ENCODE measurements at places on chromosomes 11 and 22. TPM values are rescaled to one million over a fixed set of nuclear protein-coding genes. Genes with fewer than 3 reads are reported as not detected.

DNA sequence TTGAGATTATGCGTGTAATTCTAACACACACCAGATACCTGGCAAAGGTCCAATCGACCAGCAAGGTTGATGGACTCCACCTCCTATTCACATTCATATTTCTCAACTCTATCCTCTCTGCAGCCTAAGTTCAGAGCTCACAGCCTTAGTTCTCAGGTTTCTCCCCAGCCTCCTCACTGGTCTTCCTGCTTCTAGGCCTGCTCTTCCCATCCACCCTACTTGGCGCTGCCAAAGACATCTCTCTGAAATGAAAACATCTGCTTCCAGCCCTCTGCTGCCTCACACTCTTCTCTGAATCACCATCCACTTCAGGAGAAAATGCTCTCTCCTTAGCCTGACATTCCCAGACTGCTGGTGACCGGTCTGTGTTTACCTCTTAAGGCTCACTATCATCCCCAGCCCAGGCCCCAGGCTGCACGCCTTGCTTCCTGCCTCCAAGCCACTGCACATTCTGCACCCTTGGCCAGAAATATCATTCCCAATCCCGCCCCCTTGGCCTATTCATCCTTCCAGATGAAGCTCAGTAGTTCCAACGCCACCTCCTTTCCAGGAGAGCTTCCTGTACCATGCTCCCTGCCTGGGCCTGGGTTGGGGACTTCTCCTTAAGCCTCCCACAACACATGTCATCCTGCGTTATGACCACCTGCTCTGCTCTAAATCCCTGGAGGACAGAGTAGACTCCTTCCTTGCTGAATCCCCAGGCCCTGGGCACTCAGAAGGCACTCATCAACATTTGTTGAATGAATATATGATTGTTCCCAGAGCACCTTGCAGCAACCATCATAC is 3.5 kb downstream of the ARRB1 start:
- peaks cover 83% of the 10 kb centered on the region for H3K4me1 ChIP-seq
- no peaks in the 10 kb centered on the region for H3K27me3 ChIP-seq
- H3K4me3 ChIP-seq = no peak overlapping the region
- peak overlapping the region; percentile 56 for H3K27ac ChIP-seq

DNA sequence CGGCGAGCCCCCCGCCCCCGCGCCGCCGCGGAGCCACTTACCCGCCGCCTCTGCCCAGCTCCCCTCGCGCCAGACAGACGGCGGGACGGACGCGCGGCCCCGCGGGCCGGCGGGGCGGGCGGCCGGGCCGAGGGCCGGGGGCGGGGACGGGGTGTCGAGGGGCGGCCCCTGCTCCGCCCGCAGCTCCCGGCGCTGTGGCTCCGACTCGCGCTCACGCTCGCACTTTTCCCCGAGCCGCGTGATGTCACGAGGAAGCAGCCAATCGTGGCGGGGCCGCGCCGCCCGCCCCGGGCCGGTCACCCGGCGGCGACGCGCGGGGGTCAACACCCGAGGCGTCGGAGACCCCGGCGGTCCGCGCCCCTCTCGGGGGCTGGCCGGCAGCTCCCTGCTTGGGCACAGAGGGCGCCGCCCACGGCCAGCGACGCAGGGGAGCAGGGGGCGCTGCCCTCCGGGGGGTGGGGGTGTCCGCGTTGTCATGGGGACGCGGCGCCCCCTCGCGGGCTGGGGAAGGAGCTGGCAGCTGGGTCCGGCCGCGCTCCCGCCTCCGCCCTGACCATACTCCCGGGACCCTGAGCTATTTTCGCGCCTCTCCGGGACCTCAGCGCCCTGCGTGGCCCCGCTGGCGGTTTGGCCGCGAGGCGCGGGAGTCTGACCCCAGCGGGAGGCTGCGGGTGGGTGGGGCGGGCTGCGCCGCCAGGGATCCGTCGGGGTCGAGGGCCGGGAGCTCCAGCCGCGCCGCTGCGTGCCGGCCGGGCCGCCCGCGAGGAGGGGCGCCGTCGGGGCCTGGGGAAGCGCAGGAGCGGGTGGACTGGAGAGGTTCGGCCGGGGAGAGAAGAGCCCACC is at the start of gene CHRM4:
CHRM4 (minus strand) TSS at position 199 of the 843 bp plus-strand sequence. CDS start 5,219 bp downstream, outside the sequence.
- peak within 1 kb of the TSS; percentile 36 for H3K27ac ChIP-seq
- H3K36me3 ChIP-seq = peaks cover 11% of the 10 kb centered on the region
- H3K27me3 ChIP-seq = peaks cover 46% of the 10 kb centered on the region
- peaks cover 45% of the 10 kb centered on the region for H3K4me1 ChIP-seq
- peak within 1 kb of the TSS; percentile 56 for H3K4me3 ChIP-seq
- peak; percentile 69 for DNase-seq

- DNase-seq = peak; percentile 98
- H3K4me1 ChIP-seq = peaks cover 11% of the 10 kb centered on the region
- no peaks in the 10 kb centered on the region for H3K36me3 ChIP-seq
- no peaks in the 10 kb centered on the region for H3K27me3 ChIP-seq
- H3K27ac ChIP-seq = peak overlapping the region; percentile 91
These were observed 25.3 kb upstream of the PRR5 start for GRCh38 chr22:44676441-44677352.

DNA sequence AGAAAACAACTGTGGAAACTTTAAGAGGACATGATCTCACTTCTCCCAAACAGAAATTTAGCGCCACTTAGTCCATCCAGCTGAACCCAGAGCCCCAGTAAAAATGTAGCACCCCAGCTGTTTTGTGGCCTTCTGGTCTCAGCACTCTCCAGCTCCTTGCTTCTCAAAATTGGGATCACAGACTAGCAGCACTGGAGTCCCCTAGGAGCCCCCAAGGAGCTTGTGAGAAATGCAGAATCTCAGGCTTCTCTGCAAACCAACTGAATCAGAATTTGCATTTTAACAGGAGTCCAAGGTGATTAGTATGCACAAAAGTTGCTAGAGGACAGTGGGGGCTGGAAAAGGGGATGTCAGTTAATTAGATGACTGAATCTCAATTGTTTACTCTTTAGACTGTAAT is 89.8 kb upstream of the FIBIN start:
- no peak overlapping the region for H3K27ac ChIP-seq
- no peaks in the 10 kb centered on the region for H3K36me3 ChIP-seq
- DNase-seq = no peak
- H3K4me3 ChIP-seq = no peak overlapping the region
- H3K27me3 ChIP-seq = no peaks in the 10 kb centered on the region

- DNase-seq = no peak
- H3K4me1 ChIP-seq = no peaks in the 10 kb centered on the region
- no peaks in the 10 kb centered on the region for H3K36me3 ChIP-seq
- H3K27me3 ChIP-seq = no peaks in the 10 kb centered on the region
- no peak overlapping the region for H3K4me3 ChIP-seq
These were observed 69.5 kb downstream of the JAM3 start for GRCh38 chr11:134138376-134138775.

GRCh38 chr11:70734379-70734778 is 336.1 kb downstream of the CTTN start:
- no peaks in the 10 kb centered on the region for H3K4me1 ChIP-seq
- H3K36me3 ChIP-seq = no peaks in the 10 kb centered on the region
- H3K27me3 ChIP-seq = no peaks in the 10 kb centered on the region
- no peak for DNase-seq
- no peak overlapping the region for H3K27ac ChIP-seq
- H3K4me3 ChIP-seq = no peak overlapping the region

The B3GAT1 gene
- polyA plus RNA-seq = 2.0 TPM

The SMTNL1 gene
- 0.58 TPM for polyA plus RNA-seq

The CNIH2 gene
- 8.0 TPM for polyA plus RNA-seq

The LRRC74B gene
- polyA plus RNA-seq = 0.22 TPM

Measured in large intestine (tissue), 12 donors.